ENCODE measurements at places on chromosomes 1 and 21.

DNA sequence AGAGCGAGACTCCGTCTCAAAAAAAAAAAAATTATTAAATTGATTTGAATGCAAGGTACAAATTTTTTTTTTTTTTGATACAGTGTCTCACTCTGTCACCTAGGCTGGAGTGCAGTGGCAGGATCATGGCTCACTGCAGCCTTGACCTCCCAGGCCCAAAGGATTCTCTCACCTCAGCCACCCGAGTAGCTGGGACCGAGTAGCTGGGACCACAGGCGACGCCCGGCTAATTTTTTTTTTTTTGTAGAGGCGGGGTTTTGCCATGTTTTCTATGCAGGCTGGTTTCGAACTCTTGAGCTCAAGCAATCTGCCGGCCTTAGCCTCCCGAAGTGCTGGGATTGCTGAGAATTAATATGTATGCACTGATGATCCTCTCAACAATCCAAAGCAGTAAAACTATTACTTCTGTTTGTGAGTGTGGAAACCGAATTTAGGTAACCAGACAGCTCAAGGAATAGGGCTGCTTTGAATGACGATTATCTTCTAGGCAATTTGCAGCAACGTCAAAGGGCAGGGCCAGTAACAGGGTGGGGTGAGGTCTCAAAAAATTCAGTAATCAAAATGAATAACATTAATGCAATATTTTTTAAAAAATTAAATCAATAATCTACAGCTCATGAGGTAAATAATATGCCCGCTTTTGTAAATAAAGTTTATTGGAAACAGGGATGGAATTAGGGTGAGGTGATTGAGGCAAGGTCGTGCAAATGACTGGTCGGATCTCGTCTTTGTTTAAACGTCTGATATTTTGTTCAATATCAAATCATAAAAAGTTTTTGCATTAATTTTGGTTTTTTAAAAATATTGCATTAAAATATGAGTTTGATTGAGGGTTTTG is 1.2 kb downstream of the CLSPN start:
- DNase-seq = no peak

DNA sequence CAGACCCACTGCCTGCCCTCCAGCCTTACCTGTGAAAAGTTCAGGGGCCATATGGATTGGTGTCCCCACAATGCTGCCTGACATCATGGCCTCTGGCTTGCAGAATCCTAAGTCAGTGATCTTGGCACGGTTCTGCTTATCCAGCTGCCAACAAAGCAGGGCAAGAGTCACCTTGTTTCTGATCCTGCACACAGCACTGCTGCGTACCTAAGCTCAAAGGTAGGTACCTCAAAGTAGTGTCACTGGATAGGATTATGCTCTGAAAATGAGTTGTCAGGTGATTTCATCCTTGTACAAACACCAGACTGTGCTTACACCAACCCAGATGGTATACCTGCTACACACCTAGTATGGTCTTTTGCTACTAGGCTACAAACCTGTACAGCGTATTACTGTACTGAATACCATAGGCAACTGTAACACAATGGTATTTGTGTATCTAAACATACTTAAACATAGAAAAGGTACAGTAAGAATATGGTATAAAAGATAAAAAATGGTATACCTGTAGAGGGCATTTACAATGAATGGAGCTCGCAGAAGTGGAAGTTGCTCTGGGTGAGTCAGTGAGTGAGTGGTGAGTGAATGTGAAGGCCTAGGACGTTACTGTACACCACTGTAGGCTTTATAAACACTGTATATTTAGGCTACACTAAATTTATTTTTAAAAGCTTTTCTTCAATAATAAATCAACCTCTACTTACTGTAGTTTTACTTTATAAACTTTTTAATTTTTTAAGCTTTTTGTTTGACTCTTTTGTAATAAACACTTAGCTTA is 29.1 kb upstream of the RBBP5 start:
- no peak for DNase-seq

GRCh38 chr1:52857443-52857842 is 14.9 kb downstream of the ZYG11A start:
- DNase-seq = no peak

- no peak for DNase-seq
Observed at GRCh38 chr1:160047111-160047991, 15.6 kb upstream of the PIGM start.

DNA sequence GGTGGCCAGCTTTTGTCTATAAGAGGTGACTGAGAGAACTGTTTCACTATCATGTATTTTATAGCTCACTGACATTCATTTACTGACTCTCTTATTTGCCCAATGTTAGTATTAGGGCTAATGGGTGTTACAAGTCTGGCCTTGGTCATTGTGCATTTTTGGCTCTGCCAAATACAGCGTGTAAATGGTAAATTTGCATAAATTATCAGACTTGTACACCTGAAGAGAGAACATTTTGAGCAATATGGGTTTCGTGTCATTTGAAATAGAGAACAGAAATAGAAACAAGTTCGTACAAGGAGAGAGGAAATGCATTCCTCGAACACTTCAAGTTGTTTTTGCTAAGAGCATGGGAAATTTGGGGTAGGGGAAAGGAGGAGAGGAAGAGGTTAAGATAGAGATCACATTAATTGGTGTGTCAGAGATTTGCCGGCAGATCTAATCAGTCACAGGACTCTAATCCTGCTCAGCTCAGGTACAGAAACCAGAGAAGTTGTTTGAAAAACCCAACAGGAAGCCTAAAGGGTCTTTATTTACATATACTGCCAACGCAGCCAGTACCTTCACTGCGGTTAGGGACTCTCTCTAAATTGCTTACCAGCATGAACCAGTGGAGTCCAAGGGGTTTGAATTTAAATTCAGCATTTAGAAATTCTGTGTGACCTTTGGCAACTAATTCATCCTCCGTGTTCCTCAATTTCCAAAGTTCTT is 261.5 kb downstream of the GPATCH2 start:
- DNase-seq = no peak

GRCh38 chr1:166197141-166197540 is 30.3 kb upstream of the FAM78B start:
- no peak for DNase-seq

- DNase-seq = peak; percentile 15
Observed at GRCh38 chr1:182624577-182624976, 20.4 kb upstream of the RGS16 start.

DNA sequence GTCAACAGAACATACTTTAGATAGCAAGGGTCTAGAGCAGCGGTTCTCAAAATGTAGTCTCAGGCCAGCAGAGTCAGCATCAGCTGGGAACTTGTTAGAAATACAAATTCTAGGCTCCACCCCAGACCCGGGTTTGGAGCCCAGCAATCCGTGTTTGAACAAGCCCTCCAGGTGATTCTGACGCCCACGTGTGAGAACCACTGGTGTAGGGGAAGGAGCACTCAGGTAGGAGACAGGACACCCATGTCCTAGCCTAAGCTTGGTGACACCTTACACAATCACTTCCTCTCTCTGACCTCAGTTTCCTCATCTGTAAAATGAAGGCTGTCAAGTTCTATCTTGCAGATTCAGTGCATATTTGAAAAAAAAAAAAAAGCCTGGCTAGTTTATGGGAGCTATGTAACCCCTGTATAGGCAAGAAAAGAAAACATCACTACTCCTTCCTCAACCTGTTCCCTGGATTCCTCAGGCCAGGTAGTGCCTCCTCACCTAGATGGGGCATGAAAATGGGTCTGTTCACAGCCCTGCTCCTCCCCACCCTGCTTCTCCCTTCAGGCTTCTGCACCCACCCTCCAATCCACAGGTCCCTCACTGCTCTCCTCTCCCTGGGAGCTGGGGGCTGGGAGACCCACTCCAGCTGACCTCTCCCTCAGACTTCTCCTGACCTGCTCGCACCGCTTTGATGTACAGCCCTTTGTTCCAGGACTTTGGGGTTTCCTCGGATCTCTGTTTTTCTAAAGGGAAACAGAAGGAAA is 7.1 kb upstream of the PHLDA3 start:
- no peak for DNase-seq

- no peak for DNase-seq
Observed at GRCh38 chr1:18781031-18781430, 78.4 kb downstream of the TAS1R2 start.

GRCh38 chr1:32948905-32949304 is 15.7 kb downstream of the RNF19B start:
- DNase-seq = no peak
